ENCODE measurements at places on chromosomes 7 and 10.

- DNase-seq, result no peak
Observed at GRCh38 chr10:70893227-70894006, 5.1 kb upstream of the PCBD1 start.

DNA sequence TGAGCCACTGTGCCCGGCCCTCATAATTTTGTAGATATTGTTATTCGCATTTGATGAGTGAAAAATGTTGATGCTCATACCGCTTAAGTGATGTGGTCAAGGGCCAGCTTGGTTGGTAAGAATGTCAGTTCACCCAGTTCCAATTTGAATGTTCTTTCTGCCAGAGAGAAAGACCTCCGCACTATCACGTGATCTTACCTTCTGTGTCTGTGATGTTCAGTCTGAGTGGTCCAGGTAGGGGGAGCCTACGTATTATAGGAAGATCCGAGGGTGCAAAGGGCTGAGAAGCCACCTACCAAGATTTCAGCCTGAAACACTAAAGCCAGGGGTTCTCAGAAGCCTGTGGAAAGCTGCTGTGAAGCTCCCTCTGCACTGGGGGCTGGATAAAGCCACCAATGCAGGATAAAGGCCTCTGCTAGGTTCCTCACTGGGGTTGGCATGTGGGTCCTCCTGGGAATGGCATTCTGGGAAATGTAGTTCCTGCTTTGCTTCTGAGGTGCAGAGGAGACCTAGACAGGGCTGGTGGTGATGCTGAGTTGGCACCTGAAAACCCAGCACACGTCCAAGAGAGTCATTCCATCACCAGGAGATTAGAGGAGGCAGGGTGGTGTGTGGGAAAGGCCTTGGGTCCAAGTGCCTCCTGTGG, 64.7 kb upstream of the AOAH start:
- DNase-seq, result no peak

DNA sequence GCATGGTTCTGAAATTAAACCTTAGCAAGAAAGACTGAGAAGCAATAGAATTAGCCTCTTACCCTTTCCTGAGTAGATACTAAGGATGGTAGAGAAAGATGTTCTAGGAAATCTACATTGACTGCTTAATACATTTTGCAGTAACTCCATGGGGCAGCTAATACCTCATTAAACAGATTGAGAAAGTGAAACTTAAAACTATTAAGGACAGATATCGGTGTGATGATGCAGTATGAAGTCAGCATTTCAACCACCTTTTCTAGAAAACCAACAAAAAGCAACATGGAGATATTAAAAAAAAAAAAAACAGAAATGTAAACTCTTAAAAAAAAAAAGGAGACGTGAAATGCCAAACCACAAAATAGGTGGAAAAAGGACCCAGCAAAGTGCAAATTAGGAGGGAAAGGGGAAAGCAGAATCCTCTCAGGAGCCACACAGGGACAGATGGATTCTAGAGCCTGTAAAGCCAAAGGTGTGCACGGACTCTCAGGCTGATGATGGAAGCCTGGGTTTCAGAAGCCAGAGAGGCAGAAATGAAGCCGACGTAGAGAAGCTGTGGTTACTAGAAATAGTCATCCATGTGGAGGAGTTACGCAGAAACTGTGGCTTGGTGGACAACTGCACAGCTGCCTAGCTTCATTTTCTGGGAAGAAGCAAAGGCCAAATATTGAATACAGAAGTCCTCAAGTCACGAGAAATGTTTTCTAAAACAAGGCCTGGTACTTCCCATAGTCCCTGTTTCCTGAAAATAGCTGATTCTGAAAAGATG, 38.1 kb upstream of the GPR141 start:
- DNase-seq, result no peak

DNA sequence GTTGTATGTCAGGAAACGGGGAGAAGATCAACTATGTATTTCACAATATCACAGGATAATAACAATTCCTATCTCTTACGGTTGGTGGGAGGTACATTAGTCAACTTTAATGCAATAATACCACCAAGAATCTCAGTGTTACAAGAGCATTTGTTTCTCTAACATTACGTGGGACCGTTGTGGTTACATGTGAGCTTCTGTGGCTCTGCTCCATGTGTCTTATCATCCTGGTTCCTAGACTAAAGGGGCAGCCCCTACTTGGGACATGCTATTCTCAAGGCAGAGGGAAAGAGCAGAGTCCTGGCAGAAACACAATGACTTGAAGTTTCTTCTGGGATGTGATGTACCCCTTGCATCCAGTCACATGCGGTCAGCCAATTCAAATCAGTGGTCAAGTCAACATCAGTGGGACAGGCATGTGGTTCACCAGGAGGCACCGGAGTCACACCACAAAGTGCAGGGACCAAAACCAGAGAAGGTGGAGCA, 2.5 kb upstream of the ZNF22 start:
- DNase-seq, result peak; percentile 95

DNA sequence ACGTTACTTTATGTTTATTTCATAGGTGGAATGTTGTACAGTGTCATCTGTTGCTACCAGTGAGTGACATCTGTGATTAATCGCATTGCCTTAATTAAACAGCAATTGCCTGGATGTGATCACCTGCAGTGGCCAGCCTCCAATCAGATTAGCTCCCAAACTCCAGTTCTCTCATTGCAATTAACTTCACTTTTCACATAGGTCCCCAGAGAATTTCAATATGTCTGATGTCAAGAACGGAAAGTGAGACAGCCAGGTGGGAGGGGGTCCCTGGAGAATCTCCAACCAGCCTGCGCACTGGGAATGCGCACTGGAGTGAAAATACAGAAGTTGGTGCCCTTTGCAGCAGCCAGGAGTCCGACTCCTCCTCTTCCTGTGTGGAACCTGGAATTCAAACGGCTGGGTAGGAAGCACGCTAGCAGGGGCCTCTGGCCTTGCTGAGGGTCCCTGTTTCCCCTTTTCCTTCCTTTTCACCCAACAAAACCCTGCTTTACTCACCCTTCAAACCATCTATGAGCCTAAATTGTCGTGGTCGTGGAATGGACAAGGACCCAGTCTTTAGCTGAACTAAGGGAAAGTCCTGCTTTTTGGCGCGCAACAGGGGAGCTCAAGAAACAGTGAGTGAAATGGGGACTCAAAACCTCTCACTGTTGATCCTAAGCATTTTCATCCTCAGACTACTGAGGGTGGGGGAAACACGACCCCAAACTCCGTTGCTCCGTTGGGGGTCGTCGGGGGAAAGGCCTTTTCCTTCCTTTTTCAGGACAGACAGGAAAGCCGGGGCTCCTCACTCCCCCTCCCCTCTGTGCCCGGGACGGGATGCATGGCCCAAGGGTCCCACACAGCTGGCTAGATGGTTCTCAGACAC, 1355.5 kb upstream of the LRRTM3 start:
- peak; percentile 28 for DNase-seq

DNA sequence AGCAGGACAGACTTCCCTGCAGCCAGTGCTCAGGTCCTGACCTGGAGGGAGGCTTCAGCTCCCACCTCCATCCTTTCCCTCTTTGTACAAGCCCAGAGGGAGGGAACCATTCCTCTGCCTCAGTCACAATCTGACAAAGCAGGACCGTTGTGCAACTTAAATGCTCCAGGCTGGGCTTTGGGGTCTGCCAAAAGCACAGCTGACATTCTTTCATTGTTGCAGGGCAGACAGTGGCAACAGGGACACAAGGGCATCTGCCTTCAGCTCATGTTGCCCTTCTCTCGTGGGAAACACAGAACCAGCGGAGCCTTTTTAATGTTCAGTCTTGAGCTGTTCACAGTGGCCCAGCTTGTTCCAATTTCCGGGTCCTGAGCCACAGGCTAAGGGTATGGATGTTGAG, 155.7 kb upstream of the TNS3 start:
- DNase-seq, result no peak

GRCh38 chr10:8279598-8279997, 225.1 kb downstream of the GATA3 start:
- peak; percentile 36 for DNase-seq

- no peak for DNase-seq
Observed at GRCh38 chr7:12090757-12091221, 120.3 kb upstream of the TMEM106B start.

DNA sequence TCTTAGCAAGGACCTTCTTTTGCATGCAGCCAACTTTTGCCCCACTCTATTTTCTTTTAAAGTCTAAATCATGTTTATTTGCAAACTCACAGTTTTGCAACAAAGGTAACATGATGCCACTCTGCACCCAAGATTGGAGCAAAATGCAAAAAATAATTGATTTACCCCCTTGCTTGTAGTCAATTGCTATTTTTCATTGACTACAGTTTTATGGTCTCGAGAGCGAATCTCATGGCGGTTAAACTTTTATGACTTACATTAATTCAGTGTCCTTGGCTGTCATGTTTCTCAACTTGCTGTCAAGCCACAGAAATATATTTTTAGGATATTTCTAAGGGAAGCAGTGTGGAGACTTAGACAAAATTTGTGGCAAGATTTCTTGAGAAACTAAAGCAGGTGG, 110.0 kb upstream of the JCAD start:
- no peak for DNase-seq

GRCh38 chr7:107528461-107528860, 35.3 kb downstream of the COG5 start:
- DNase-seq, result peak; percentile 82

DNA sequence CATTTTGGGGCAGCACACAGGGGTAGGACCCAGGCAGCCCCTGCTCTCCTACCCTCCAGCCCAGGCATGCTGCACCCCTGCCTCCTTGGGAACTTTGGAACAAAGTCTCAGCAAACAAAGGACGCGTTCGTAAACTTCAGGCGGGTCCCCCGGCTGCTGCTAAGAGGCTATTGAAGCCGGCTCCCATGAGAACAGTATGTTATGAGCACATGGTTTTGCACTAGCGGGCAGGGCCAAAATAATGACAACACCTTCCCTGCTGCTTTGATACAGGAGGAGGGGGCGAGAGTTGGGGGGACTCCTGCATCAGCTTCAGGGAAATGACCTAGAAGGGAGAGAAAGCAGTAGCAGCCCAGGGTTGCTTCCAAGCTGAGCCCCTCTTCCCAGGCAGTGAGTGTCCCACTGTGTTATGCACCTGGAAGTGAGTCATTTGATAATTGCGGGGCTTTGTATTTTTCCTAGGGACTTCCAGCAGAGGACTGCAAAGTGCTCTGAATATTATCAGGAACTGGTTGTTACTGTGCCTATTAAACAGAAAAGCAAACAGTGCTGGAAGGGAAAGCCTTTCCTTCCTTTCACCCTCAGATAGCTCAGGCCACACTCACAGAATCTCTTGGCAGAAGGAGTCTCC, 6.9 kb downstream of the ITPRIP start:
- peak; percentile 76 for DNase-seq

GRCh38 chr7:7414791-7415603, 120.7 kb downstream of the COL28A1 start:
- no peak for DNase-seq

- DNase-seq, result no peak
Observed at GRCh38 chr7:156666368-156667109, 26.0 kb downstream of the RNF32 start.

- DNase-seq, result peak; percentile 72
Observed at GRCh38 chr10:137606-138005, 2.4 kb downstream of the ZMYND11 start.

DNA sequence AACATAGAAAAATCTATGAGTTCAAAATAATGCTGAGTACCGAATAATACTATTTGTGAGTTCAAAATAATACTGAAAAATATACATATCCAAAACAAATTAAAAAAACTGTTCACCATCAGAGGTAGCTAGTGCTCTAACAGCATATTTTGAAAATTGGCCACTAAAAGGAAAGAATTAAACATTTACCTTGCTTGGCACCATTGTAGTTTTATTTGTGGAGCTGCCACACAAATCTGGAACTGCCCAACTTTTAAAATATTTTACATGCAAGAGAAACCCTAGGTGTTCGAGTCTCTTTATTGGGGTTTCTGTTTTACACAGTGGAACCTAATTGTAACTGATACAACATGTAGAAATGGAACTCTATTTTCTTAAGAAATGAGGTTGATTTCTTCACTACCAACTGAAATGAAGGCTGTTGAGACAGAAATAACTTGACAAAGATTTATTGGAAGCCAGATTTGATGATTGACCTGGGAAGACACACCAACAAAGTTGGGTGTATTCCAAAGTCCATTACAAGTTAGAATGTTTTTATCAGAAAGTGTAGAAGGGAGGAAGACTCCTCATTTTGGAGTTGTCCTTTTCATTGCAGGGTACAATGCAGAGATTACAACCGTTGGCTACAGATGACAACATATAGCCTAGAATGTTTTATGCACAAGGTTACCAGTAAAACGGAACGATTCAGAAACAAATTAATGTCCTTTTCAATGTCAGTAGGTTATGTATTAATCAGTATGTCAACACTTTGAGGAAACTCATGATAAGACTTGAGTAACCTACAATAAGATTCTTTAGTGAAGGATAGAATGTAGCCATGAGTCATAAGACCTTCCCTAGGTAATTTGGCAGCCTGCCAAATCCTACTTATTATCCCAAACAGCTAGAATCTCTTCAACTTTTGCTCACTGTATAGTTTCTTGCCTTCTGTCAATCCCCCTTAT, 73.8 kb upstream of the PAPSS2 start:
- peak; percentile 78 for DNase-seq

- no peak for DNase-seq
Observed at GRCh38 chr10:129637846-129638245, 170.8 kb downstream of the MGMT start.

DNA sequence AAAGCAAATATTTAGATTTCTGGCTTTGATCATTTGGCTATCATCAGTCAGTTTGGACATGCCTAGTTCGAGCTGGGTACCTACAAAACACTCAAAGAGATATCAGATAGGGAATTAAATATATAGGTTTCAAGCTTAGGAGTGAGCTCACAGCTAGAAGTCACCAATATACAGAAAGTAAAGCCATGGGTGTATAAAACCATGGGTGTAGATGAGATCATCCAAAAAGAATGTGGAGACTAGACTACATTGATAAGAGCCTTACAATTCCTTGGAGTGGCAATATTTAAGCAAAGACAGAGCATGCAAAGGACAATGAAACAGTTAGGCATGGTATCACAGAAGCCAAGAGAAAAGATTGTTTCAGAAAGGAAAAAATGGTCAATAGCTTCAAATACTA, 7.2 kb upstream of the RALA start:
- peak; percentile 69 for DNase-seq

GRCh38 chr7:42432644-42433043, 195.6 kb upstream of the GLI3 start:
- no peak for DNase-seq

- no peak for DNase-seq
Observed at GRCh38 chr7:95595746-95596197, 544 bp downstream of the PDK4 start.

DNA sequence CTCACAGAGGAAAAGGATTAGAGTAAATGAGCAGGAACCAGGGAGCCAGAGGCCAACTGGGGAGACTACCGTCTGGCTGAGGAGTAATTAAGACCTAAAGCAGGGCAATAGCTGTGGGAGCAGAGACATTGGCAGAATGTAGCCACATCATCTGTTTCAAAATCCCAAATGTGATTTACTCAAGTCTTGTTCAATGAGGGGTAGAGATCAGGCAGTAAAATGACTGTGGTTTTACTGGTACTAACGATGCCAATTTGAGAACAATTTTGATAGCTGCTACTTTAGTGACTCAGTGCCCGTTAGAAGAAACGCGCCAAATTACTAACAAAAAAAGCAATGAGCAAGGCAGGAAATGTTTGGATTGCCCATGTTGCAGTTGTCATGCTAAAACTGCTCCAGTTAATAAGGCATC, 12.7 kb upstream of the MIOS start:
- DNase-seq, result peak; percentile 24

- no peak for DNase-seq
Observed at GRCh38 chr10:112624546-112625048, 177.6 kb downstream of the VTI1A start.

- DNase-seq, result no peak
Observed at GRCh38 chr10:131777162-131777561, 123.6 kb upstream of the PPP2R2D start.

GRCh38 chr10:16505161-16505560, 16.5 kb downstream of the C1QL3 start:
- DNase-seq, result peak; percentile 74

Data from iris pigment epithelial cell (primary cell).